Activated T-cell treated with anti-CD3 and anti-CD28 coated beads, Interleukin-2, amount 50 U/mL, for 72 hours (primary cell): ENCODE measurements at places on chromosomes 1 and 21. TPM values are rescaled to one million over a fixed set of nuclear protein-coding genes. Genes with fewer than 3 reads are reported as not detected.
A peak's percentile ranks its signal among the peaks of the same experiment; 100 is the strongest.

Gene RAD54L
- 34.9 TPM for total RNA-seq

Gene LMX1A
- total RNA-seq: not detected

DNA sequence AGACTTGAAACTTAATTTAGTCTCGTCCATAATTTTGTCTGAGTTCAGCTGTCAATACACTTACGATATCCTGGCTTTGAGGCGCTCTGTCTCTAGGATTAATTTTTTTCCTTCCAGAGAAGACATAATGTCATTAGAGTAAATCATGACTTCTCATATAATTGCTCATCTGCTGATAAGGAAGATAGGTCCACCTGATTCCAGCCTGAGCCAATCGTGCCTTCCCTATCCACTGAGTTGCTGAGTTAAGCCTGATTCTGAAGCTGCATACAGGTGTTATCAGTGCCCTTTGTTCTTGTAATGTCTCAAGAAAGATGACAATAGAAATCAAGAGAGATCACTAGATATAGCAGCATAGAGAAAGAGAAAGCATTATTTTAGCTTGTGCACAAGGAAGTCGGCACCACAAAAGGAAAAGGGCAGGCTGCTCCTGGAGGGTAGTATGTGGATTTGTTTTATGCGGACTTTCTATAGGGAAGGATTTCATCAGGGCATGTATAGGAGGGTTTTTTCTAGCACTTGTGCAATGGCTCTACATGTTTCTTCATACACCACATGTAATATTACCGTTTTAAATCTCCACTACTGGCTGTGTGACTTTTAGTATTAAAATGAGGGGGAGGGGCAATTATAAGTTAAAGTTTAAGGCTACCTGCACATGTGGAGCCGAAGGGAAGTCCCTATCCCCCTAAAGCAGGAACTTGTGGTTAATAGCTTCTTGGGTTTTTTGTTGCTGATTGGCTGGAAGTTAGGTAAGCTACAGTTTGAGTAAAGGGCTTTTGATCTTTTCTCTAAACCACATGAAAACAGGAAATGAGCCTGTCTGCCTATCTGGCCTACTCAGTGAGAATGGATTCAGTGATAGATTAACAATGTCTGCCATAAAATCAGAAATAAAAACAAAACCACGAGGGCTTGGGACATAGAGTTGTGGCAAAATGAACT lies 133.4 kb downstream of the PLPPR5 start:
- H3K4me1 ChIP-seq: peaks cover 26% of the 10 kb centered on the region
- peak; percentile 40 for DNase-seq
- peaks cover 15% of the 10 kb centered on the region for H3K36me3 ChIP-seq
- no peaks in the 10 kb centered on the region for H3K27me3 ChIP-seq
- peak overlapping the region; percentile 89 for H3K27ac ChIP-seq

DNA sequence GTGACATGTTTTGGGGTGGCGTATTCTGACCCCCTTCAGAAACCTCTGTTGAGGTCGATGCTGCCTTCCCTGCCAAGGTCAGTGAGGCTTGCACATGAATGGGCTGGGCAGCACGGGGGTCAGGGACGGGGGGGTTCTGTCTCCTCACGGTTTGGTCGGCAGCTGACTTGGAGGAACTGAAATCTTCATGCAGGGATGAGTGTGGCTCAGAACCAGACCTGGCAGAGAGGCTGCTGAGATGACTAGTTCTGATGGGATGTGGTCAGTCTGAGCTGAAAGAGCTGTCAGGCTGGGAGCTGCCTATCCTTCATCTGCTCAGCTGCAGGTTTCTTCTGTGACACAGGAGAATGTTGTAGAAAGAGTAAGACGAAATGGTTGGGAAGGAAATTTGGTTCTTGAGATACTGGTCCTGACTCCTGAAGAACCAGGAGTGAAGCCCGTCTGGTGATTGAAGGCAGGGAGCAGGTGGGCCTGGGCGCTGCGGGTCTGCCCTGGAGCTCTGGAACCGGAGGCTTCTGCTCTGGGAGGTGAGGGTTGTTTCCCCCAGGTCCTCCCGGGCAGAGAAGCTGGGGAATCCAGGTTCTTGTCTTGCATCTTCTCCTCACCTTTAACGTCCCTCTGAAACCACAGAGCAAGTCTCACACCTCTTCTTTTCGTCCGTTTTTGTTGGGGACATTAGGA lies 3.3 kb downstream of the SLX9 start:
- H3K4me3 ChIP-seq: no peak overlapping the region
- no peak for DNase-seq
- H3K27ac ChIP-seq: no peak overlapping the region
- H3K4me1 ChIP-seq: peaks cover 46% of the 10 kb centered on the region
- H3K36me3 ChIP-seq: peaks cover 6% of the 10 kb centered on the region
- H3K27me3 ChIP-seq: no peaks in the 10 kb centered on the region

- no peaks in the 10 kb centered on the region for H3K36me3 ChIP-seq
- H3K4me1 ChIP-seq: no peaks in the 10 kb centered on the region
- no peaks in the 10 kb centered on the region for H3K27me3 ChIP-seq
- no peak overlapping the region for H3K27ac ChIP-seq
Observed at GRCh38 chr1:88052167-88052566, 631.9 kb upstream of the PKN2 start.
